RKO (cell line): ENCODE measurements at places on chromosomes 2 and 18.

DNA sequence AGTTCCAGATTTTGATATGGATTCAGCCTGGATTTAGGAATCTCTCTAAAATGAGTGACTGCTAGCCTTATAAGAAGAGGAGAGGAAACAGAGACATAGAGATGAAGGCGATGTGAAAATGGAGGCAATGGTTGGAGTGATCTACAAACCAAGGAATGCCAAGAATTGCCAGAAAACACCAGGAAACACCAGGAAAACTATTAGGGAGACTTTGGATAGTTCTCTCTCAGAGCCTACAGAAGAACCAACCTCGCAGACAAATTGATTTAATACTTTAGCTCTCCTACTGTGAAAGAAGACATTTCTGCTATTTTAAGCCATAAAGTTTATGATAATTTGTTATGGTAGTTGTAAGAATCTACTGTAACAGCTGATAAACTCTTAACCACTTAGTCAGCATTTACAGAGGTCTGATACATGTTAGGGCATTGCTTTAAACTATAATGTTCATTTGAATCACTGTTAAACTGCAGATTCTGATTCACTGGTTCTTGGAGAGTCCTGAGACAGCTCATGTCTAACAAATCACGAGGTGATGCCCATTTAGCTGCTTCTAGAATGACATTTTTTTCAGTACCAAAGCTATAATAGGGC lies 1702.6 kb upstream of the LRRTM1 start:
- peak; percentile 0 for DNase-seq

GRCh38 chr2:241217320-241218031 lies 29.0 kb downstream of the ANO7 start:
- DNase-seq = peak; percentile 81

DNA sequence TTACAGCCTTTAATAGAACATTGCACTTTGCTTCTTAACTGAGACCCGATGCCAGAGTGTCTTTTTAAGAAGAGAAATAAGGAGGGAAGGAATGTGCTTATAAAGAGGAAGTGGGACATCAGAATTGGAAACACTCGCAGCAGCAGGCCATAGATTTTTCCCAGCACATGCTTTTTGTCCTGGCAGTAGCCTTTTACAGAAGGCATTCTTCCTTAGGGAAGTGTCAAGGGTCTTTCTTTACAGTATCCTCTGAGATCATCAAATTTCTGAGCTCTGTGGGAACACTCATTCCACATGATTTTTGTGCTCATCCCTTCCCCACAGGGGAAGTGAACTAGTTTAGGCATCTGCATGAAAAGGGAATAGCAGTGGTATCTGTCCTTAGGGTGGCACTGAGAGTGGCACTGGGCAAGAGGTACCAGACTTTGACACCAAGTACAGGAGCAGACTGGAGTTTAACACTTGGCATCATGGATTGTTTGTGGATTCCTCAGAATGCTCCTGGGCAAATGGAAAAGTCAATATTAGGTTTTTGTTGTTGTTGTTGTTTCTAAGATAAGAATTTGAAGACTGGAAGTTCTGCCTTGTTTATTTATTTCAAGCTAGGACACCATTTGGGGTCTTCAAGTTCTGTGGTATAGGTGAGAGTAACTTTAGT lies 4.1 kb downstream of the MYO1B start:
- no peak for DNase-seq

DNA sequence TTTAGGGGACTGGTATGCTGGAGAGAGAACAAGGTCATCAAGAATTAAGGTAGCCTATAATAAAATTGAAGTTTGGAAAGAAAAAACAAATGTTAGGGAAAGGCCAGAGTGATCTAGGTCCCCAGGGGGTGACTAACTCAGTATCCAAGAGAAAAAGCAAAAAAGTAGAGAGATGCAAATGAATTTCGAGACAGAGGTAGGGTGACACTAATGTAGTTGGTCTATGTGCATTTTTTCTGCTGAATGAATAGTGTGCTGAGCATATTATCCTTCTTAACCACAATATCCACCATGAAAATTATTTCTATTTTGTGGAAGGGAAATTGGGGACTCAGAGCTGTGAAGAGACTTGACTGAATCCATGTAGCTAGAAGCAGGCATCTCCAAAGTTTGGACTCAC lies 9.8 kb downstream of the IL36A start:
- DNase-seq = no peak

DNA sequence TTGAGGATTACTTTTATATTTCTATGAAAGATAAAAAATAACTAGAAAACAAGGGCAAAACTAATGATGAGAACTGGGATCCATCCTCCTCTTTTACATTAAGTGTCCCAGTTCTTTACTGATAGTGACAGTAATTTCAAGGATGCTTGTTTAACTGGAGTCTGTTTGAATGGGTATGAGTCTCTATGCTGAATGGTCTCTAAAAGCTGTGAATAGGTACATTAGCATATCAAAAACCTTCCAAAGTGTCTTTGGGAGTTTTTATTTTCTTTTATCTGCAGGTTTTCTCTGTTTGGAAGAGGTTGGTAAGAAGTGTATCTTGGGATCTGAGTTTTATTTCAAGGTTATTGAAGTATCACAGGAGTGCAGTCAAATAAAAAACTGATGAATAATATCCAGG lies 30.0 kb downstream of the DSEL start:
- DNase-seq = no peak

GRCh38 chr2:160621748-160622147 lies 128.1 kb upstream of the RBMS1 start:
- DNase-seq = no peak

DNA sequence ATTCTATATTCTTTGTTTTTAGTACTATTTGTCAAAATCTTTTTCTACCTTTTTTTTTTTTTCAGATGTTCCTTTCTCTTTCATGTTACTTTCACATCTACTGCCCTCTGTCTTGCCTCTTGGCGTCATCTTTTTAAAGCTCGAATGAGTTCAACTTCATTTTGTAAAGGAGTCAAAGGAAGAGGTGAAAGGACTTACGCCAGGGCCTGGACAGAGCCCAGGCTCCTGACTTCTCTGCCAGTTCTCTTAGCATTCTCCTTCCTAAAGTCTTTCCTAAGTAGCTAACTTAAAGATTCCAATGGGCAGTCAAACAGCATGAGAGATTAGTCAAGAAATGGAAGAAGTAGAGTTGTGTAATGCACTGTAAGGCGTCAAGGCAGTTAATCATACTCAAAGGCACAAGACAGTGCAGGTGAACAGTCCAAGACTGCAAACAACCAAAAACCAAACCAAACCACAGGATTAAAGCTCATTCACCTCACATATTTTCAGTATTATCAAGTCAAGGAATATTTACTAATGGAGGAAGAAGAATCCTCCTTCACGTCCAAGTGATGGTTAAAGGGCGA lies 301.7 kb downstream of the TCF4 start:
- DNase-seq = no peak

DNA sequence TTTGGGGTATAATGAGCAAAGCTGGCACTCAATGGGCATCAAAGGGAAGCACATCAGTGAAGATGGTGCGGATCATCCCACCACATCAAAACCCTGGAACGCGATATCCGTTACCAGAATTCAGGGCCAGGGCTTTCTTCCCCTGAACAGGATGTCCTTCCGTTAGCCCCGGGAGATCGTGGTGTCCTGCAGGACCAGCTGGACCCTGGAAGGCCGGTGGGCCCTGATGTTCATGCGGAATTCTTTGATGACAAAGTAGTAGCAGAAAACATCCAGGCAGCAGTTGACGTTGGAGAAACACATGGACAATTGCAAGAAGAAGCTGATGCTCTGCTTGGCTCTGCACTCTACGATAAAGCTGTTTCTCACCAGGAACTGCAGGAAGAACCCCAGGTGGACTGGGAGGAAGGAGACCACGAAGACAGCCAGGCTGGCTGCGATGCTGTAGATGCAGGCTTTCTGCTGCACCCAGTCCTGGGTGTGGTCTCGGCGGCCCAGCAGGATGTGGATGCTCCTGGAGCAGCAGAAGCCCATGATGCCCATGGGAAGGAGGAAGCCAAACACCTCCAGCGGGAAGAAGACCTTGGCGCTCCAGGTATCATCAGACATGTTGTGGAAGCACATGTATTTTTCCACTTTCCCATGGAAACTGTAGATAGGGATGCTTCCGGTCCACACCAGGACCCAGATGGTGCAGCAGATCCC lies 15.0 kb downstream of the GPR55 start:
- DNase-seq = no peak

- peak; percentile 51 for DNase-seq
Measured at GRCh38 chr2:142140434-142140845, 9.6 kb upstream of the LRP1B start.

- no peak for DNase-seq
Measured at GRCh38 chr18:67980241-67980640, 463.7 kb upstream of the DSEL start.

GRCh38 chr2:20723543-20723942 lies 56.6 kb downstream of the GDF7 start:
- DNase-seq = no peak

DNA sequence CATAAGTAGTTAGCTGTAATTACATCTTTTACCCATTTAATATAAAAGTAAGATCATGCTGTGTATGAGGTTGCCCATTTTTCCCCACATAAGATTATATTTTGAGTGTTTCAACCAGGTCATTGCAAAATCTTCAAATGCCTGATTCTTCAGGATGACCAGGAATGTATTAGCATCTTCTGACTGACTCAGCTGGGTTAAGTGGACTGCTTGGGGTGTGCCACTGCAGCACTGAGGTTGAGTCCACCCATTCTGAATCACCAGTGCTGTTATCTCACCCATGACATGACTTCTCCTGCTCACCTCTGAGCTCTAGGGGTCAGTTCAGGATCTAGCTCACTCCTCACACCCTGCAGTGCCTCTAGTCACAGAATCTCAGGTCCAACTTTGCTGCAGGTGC lies 576.7 kb upstream of the ZEB2 start:
- DNase-seq = no peak

- DNase-seq = no peak
Measured at GRCh38 chr2:42178335-42178734, 9.2 kb downstream of the EML4 start.

DNA sequence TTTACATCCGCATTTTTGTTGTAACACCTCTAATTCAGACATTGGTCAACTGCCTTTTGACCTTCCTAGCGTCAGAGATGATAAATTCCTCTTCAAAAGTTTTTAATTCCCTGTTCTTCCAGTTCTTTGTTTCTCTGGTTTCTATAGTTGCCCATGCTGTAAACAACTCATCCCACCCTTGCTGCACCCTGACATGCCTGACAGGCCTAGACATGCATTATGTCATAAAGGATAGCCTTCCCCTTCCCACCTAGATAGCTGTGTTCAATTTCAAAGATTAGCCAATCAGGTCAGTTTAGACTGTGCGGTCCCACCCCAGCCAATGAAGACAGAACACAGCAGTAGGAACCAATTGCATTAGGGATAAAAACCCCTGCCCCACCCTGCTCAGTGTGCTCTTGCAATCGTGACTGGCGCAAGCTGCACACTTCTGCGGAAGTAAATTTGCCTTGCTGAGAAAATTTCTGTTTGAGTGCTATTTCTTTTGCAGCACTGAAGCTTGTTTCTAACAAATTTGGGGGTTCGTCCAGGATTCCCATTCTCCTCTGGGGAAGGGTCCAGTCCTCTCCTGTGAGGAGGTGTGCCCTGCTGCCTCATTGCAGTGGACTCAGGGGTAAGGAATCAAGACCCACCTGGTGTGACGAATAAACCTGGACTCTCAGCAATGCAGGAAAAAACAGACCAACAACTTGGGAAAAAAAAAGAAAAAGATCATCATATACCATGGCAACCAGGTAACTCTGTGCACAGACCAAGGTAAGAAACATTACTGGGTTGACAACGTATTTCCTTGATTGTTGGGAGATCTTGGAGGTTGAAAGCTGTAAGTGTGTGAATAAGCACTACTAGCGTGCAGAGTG lies 9.1 kb upstream of the SAP130 start:
- no peak for DNase-seq

DNA sequence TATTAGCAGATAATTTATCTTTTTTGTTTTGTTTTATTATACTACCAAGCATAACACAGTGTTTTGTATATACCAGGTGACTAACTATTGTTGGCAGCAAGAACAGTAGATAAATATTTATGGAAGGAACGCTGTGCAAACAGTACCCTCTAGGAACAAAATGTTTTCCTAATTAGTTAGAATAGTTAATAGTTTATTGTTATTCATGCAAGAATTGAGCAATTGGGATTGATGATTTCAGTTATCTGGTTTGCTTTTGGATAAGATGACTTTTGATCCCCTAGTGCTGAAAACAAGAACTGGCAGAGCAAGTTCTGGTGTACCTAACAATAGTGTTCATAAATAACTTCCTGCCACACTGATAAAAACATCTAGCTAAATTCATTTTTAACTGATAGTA lies 323.3 kb downstream of the TGIF1 start:
- no peak for DNase-seq

DNA sequence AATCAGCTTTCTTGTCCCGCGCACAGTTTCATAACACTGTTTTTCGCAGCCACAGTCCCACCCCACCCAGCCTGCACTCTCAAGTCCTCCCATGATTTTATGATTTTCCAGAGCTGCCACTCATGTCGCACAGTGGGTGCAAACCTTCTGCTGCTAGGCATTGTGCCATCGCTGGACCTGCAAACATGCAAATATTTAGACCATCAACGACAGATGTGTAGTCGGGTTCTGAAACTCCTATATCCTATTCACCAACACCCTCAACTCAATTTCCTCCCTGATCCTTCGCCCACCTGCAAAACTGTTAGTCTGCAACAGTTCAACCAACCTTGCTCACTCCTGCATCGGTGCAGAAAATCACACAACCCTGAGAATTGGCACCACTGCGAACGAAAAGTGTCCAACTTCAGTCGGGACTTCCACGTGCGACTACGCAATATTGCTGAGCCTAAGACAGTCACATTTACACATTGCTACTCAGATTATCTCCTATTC lies 871 bp upstream of the ALS2 start:
- no peak for DNase-seq

- no peak for DNase-seq
Measured at GRCh38 chr2:230872968-230873660, 8.4 kb downstream of the ITM2C start.

DNA sequence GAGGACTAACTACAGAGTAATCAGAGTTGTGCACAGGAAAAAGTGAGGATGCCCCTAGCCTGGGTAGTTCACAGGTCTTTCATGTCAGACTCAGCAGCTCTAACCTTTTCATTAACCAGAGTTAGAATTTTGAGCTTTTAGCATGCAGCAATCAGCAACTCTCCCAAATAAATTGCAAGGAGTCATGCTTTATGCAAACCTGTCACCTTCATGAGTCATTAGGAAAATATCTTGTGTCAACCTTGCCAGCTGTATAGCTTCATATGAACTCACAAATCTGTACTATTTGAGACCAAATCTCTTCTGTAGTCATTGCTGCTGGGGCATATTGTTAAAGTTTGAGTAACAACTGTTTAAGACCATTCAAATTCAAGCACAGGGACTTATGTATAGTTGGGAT lies 382.3 kb upstream of the NT5C1B start:
- DNase-seq = peak; percentile 29

- no peak for DNase-seq
Measured at GRCh38 chr2:1907849-1908533, 163.7 kb upstream of the PXDN start.
